H4 (cell line): ENCODE measurements at places on chromosomes 16 and 17.
A peak's percentile ranks its signal among the peaks of the same experiment; 100 is the strongest.

GRCh38 chr16:64736857-64737256, 385.0 kb downstream of the CDH11 start:
- DNase-seq, result no peak

- peak; percentile 25 for DNase-seq
Measured at GRCh38 chr17:60106340-60107059, 27.8 kb upstream of the HEATR6 start.

DNA sequence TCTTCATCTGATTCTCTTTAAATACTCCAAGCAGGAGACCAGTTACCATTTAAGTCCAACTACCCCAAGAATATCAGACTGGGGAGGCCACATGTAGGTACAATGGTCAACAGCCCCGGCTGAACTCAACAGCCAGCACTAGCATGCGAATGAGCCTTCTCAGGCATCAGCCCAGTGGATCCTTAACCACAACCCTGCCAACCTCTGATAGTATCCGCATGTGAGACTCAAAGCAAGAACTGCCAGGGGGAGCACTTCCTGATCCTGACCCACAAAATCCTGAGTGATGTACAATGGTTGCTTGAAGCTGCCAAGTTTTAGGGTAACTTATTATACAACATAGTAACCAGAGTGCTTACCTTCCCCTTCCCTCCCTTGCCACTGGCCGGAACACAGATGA, 4.0 kb downstream of the PYY start:
- DNase-seq, result peak; percentile 34

- DNase-seq, result peak; percentile 57
Measured at GRCh38 chr16:4393240-4393600, 21.6 kb downstream of the VASN start.

DNA sequence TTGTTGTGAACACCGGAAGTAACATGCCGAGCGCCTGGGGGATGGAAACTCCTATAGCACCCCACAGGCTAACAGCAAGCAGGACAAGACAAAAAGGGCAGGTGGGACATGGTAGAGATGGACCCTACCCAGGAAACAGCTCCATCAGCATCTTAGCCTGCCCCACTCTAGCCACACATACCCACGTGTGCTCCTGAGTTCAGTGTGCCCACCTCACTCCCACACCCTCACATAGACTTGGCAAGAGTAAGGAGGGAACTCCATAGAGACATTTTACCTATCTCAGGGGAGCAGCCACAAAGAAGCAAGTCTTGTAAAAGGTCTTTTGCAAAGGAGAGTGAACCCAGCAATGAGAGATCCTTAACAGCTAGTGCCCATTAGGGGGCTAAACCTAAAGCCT, 37.8 kb upstream of the CACNG3 start:
- DNase-seq, result no peak

DNA sequence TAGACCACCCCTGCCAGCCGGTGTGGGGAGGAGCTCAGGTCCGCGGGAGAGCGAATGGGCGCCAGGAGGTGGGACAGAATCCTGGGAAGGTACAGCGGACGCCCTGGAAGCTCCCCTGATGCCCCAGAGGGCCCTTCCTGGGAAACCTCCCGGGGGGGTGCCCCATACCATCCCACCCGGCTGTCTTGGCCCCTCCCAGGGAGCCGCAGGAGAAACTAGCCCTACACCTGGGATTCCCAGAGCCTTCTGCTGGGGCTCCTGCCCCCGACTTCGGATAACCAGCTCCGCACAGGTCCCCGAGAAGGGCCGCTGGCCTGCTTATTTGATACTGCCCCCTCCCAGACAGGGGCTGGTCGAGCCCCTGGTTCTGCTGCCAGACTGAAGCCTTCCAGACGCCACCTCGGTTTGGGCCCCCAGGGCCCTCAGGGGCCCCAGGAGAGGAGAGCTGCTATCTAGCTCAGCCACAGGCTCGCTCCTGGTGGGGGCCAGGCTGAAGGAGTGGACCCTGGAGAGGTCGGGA, 3.0 kb upstream of the CBX4 start:
- no peak for DNase-seq

DNA sequence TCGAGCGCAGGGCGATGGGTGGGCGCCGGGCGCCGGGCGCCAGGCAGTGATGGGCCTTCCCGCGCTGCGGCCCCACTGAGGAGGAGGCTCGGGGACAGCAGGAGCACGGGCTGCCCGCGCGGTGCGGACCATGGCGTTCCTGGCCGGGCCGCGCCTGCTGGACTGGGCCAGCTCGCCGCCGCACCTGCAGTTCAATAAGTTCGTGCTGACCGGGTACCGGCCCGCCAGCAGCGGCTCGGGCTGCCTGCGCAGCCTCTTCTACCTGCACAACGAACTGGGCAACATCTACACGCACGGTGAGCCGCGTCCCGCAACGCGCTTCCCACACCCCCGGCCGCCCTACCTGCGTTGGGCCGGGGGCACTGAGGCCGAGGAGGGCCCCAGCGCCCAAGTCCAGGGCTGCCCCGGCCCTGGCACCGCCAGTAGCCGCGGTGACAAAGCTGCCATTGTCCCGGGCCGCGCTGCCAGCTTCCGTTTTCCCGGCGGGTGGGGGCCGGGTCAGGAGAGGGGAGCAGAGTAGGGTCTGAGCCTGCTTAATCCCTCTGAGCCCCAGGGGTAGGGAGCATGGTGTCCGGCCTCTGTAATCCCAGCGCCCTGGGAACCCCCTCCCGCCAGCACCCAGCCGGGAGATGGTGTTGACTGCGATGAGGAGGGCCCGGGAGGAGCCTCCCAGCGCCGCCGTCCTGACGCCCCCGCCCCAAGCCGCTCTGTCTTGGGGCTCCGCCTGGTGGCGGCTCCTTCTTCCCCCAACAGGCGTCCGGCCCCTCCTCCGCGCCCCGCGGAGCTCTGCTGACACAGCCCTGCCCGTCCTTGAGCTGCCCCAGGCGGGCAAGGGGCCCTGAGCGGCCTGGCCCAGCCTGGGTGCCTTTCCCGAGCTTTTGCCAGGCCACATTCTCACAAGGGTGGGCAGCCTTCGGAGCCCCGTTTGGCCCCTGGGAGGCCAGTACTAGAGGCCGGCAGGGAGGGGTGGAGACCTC, 685 bp downstream of the PAQR4 start:
- peak; percentile 50 for DNase-seq

GRCh38 chr17:73643001-73643851, 1.0 kb downstream of the SDK2 start:
- DNase-seq, result no peak

DNA sequence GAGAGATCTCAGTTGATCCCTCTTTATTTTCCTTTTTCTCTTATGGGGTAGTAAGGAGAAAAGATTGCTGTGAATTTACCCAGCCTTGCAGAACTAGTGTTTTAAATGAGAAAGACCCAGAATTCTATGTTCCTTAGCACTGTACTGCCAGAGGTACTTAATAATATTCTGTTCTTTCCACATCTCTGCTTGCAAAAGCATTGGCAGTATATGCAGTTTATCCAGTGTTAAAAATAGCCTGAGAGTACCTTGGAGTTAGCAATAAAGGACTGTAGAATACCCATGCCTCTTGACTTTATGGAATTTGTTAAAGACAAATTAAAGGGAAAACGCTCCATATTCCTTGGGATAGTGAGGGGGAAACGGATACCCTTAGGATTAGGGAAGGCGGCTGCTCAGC, 11.9 kb downstream of the SLC7A6 start:
- DNase-seq, result no peak

DNA sequence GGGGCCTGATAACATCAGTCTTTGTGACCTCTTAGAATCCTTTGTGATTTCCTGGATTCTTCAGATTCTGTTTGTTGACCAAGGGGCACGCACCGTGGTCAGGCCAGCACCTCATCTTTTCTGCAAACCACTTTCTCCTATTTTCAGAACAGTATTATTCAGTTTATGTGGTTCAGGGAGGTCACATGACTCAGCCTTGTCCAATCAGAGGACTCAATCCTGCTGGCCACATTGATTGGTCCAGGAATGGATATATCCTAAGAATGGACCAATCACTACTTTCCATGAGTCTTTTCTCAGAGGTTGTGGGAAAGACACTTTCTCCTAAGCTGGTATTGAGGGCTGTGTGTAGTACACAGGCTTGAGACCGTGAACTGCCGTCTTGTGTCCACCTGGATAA, 123.1 kb upstream of the EEF2KMT start:
- no peak for DNase-seq

- DNase-seq, result no peak
Measured at GRCh38 chr16:14011846-14012245, 59.3 kb upstream of the MRTFB start.

GRCh38 chr17:4557626-4558346, 2.6 kb downstream of the GGT6 start:
- DNase-seq, result no peak

DNA sequence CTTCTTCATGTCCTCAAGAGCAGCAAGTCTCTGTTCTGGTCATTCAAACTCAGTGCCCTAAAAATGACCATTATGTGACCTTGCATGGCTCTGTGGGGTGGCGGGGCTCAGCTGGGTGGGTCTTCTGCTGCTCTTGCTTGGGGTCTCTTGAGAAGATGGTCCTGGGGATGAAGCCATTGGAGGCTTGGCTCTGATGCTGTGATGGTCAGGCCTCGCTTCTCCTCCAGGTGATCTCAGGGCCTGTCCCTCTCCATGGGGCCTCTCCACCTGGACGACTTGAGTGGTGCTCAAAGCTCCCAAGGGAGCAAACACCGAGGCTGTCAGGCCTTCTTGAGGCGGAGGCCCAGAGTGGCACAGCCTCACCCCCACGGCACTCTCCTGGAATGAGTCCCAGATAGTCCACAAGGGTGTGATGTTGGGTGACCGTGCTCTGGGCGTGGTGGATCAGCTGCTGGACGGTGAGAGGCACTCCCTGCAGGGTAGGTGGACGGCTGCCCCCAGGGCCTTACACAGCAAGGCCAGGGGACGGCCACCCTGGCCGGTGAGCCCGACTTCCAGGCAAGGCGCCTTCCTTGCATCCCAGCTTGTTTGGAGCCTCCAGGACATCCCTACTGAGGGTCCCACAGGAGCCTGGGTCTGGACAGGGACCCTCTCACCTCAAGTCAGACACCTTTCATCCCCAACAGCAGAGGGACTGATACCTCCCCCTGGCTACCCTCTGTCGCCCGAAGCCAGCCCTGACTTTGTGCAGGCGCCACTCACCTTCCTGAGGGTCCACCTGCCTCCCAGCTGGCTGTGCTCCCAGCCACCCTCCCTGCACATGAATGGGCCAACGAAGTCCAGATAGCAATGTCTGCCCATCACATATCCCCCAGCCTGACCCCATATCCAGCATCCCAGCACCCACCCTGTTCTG, 48.7 kb downstream of the USP22 start:
- DNase-seq, result no peak

GRCh38 chr16:19011169-19011731, 27.5 kb downstream of the TMC7 start:
- DNase-seq, result no peak

GRCh38 chr16:3578121-3578520, 918 bp upstream of the NLRC3 start:
- DNase-seq, result no peak

DNA sequence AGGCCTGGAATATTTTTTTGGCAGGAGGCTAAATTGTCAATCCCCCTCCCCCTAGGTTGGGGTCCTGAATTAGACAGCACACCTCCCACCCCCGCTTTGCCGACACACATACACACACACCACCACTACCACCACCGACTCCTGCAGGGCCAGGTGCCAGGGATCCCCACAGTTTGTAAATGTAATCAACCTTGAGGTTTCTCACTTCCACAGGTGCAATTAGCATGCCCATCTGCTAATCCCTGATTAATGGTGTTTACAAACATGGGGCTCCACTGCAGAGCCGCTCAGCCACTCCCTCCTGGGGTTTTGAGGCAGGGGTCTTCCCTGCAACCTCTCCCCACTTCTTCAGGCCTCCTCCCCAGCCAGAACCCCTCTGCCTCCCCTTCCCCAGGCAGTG, 11.8 kb downstream of the MRM1 start:
- no peak for DNase-seq

DNA sequence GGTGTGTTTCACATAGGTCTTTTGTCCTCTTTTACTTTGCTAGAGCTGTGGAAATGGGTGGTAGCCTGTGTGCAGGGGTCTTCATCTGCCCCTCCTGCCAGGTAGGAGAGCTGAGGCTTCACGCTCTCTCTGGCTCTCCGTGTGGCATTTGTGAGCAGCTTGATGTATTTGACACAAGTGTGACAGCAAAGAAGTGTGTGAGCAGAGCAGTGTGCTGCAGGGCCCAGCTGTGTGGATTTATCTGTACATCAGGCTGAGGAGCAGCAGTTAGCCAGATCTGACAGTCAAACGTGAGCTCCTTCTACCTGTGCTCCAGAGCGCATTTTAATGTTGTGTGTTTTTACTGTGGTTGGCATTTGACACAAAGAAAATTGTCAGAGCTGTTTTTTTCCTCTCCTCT, 101.8 kb downstream of the FTO start:
- DNase-seq, result no peak
